ENCODE measurements at places on chromosomes 4 and X.

DNA sequence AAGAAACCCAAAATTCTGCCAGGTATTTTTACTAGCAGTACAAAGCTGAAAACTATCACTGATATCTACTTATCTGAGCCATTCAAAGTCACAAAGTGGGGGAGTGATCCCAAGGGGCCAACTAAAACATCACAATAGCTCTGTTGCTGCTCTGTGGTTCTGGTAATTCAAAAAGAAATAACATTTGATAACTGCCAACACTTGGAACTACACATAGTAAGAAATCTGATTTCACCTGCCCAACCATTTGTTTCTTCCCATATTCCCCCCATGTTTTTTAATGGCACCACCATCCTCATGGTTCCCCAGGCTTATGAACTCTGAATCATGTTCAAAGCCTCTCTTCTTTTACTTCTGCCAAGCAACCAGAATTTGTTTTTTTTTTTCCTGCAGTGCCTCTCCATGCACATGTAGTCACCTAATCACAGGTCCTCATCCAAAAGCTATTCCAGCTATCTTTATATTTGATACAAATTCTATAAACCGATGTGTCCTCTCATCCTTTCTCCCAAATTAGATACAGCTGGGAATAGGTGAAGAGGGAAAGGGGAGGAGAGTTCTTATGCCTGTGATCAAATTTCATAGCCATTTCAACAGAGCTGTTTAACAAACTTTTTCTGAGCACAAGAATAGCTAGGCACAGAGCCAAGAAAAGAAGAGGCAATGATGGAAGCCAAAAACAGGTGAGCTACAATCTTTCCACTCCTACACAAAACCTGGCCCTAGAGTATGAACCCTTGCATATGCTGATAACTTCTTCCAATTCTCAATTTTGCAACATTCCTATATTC is 7.7 kb downstream of the AMMECR1 start:
- DNase-seq = no peak

DNA sequence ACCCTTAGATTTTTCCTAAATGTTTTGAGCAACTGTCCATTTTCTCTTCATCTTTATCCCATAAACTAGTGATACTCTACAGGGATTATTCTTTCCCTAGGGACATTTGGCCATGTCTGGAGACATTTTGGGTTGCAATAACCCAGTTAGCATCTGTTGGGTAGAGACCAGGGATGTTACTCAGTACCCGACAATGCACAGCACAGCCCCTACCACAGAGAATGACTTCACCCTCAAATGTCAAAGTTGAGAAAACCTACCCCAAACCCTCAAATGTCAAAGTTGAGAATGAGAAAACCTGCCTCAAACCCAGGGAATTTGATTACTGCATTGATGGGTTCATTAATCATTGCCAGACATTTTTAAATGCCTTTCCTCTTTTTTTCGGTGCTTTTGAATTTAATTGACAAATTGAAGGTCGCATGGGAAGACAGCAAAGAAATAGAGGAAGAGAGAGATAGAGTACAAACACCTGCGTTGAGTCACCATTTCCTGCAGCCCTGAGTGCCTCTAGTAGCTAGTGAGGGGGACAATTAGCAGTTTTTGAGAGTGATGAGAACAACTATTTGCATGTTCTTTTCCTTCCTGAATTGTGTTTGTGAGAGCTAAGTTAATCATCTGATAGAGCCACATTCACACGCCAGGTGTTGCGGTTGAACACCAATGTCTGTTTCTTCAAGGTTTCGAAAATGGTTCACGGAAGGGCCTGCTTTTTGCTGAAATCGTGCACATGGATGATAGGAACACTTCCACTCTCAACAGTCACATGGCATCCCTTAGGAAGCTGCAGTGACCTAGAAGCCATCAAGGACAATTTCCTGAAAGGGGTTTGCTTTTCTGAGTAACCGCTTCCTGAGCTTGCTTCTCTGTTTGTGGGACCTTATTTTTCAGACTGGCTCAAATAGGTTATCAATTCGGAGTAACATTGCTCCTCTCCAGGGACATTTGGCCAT is 203.9 kb upstream of the VCX3A start:
- DNase-seq = no peak

- DNase-seq = peak; percentile 6
These were observed 347.8 kb upstream of the PITX2 start for GRCh38 chr4:110970642-110971041.

GRCh38 chr4:188160406-188160805 is 21.2 kb downstream of the TRIML1 start:
- no peak for DNase-seq

DNA sequence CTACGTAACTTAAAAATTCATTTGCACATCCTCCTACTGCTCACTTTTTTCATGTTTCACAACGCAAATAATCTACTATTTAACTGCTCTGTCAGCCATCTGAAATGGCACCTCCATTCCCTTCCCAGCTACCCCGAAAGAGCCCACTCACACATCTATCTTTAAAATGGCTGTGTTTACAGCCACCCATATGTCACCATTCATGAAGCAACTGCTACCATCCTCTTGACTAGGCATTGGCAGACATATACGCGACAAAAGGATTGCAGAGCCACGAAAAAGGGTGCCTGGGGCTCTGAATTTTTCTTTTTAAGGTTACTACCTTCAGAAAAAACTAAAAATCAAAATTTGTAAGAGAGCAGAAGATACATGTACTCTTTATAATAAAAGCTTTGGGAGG is 11.5 kb downstream of the SH3RF1 start:
- DNase-seq = no peak

DNA sequence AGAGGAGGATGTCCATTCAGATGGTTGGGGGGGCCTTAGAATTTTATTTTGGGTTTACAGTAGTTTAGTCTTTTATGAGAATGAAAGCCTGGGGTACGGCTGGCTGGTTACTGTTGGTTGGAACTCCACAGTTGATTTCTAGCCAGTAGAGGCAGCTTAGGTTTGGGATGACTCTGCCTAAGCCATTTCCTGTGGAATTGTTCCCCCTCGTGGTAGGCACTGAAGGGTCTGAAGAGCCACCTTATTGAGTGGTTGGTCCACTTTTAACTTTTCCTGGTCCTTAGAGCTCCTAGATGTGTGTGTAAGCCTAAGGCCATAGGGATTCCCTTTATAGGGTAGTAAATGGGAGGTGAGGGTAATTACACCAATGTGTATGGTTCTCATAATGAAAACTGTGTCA is 19.7 kb downstream of the SPIN3 start:
- DNase-seq = no peak

- DNase-seq = no peak
These were observed 32.5 kb downstream of the FGFBP1 start for GRCh38 chr4:15906020-15906443.
